ENCODE measurements at places on chromosomes 16 and 17.
A peak's percentile ranks its signal among the peaks of the same experiment; 100 is the strongest.

DNA sequence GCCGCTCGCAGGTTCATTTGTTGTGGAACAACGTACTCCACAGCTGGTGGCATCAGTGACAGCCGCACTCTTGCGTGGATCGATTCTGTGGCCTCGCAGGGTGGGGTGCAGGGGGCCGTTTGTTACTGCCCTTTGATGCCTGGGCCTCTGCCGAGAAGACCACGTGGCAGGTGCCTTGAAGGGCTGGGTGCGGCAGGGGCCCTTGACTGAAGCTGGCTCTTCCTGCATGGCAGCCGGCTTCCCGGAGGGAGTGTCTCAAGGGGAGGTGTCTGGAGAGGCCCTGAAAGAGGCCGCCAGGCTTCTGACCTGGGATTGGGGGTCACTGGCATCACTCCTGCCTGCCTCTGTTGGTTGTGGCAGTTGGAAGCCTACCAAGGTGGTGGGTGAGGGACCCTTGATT lies 43.8 kb downstream of the TBCD start:
- no peak for DNase-seq

GRCh38 chr17:68849673-68850610 lies 105.2 kb downstream of the ABCA8 start:
- no peak for DNase-seq

GRCh38 chr17:64150237-64151015 lies 20.5 kb upstream of the ERN1 start:
- DNase-seq: no peak

GRCh38 chr17:10102817-10103216 lies 95.6 kb downstream of the GAS7 start:
- DNase-seq: no peak

DNA sequence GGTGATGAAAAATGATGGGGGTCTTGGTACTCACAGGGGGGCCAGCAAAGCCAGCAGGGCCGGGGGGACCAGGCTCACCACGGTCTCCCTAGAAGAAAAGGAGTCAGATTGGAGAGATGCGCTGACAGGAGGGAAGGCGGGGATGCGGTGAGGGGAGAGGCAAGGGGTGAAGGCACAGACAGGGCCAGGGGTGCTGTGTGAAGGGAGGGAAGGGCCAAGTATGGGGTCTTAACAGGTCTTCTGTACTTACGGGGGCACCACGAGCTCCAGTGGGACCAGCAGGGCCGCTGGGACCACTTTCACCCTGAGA lies 11.2 kb downstream of the COL1A1 start:
- DNase-seq: no peak

DNA sequence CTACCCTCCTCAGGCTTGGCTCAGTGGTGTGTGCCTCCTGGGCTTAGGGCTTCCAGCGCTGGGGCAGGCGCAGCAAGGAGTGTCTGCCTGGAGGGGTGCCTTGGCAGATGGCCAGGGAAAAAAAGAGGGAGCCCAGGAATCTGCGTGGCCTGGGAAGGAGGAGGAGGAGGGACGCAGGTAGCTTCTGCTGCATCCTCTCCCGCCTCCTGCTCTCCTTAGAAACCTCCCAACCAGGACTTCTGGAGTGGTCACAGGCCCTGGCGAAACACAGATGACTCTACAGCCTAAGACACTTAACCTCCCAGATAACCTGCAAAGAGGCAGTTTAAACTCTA lies 7.3 kb upstream of the BCAR1 start:
- DNase-seq: no peak

GRCh38 chr17:17808706-17809432 lies 27.9 kb downstream of the SREBF1 start:
- DNase-seq: no peak

DNA sequence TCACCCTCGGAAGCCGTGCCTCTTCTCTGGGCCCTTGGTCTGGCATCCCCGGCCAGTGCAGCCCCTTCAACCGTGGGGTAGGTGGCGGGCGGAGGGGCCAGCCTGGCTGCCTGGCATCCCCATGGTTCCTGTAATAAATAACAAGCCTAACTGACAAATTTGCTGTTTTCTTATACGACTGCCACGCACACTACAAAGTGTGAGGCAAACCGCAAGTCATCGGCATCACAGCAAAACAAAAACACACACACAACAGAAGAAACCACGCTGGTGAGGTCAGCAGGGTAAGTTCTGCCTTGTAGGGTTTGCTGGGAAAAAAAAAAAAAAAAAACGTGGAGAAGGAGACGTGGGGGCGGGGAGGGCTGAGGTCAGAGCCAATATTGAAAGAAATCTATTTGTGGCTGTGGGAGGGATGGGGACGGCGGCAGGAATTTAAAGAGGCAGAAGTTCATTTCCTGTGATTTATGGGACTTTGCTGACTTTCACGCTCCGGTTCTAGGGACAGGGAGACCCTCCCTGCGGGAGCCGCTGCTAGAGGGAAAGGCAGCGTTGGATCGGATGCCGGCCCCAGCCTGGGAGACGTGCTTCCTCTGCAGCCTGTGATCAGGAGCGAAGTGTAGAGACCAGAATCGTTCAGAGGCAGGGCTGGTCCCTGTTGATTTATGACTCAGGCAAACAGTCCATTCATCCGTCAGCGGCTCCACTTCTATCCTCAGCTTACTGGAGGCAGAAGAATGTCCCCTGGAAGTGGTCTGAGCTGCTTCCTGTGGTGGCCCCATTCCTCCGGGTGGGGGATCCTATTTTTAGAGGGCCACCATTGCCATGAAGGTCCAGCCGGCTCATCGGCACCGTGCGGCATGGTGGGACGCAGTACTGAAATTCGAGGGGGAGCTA lies 162.8 kb downstream of the FOXL1 start:
- no peak for DNase-seq

GRCh38 chr17:28925912-28926365 lies 23.1 kb upstream of the DHRS13 start:
- DNase-seq: peak; percentile 18

GRCh38 chr17:2982854-2983253 lies 80.6 kb downstream of the OR1D5 start:
- DNase-seq: no peak

- DNase-seq: no peak
Measured at GRCh38 chr17:57811638-57812280, 38.1 kb downstream of the MRPS23 start.

DNA sequence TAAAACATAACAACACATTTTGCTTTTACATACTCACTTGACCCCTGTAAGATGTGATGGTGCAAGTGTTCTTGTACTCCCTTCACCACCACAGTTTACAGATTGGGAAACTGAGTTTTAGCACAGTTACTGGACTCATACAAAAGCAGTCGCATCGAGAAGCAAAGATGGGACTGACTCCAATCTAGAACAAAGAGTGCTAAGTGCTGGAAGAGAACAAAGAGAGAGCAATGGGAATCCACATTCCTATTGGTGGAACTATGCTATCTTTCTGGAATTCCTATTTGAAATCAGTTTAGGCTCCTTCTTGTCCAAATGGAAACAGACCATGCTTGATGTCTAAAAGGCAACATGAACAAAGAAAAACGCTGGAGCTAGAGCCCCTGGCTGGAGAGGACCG lies 9.1 kb downstream of the TOM1L2 start:
- DNase-seq: no peak

DNA sequence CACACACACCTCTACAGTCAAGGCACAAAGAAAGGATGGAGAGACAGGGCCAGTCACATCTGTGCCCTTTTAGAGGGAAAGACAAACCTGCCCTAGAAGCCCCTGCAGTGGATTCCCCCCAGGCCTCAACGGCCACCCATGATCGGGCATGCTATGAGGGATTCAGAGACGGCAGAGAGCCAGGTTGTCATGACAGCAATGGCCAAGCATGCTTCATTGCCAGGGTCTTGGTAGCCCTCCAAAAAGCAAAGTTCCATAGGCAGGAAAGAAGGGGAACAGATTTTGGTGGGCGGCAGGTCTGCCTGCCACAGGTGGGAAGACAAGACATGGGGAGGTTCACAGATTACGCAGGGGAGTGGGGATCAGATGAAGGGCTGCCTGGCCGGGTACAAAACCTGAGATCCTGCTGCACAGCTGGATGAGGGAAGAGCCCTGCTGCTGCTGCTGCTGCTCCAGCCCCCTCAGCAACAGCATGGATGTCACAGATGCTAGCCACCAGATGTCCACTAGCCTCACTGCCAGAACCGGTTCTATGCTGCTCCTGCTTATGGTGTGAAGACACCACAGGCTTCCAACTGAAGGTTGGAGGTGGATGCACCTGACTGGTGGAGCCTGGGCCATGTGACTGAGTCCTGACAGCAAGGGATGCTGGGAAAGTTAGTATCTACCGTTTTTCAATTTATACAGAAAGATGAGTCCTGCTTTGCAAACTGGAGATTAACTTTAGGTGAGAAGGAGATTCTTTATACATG lies 17.8 kb downstream of the ACTG1 start:
- no peak for DNase-seq

- no peak for DNase-seq
Measured at GRCh38 chr17:67376415-67376736, 705 bp upstream of the PITPNC1 start.

DNA sequence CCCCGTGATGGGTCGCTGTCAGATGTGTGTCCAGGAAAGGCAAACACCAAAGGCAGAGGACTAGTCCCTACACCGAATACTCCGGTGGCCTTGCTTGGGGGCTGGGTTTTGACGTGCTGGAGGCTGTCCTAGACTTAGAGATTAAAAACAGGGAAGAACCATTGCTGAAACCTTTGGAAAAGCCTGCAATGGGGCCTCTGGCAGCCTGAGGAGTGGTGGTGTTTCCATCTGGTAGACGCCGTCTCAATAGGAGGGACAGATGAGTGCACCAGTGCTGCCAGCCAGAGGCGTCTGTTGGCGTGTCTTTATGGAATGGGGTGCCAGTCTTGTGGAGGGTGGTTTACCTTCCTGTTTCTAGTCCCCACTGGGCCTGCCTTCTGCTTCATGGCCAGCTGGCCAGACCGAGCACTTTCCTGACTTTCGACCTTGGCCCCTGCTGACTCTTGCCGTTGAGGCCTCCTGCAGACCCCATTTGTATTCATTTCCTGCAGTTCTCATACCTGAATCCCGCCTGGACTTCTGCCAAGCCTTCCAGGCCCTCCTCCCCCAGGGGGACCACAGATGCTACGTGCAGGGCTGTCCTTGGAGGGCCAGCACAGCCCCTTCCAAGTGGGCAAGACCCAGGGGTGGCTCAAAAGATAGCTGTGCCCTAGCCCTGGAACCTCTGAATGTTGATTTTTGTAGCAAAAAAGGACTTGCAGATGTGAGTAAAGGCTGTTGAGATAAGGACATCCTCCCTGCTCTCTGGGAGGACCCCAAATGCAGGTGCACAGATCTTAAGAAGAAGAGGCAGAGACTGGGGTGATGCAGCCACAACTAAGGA lies 1.9 kb upstream of the DNASE1 start:
- no peak for DNase-seq

GRCh38 chr17:5500589-5501391 lies 14.4 kb downstream of the MIS12 start:
- DNase-seq: peak; percentile 73

DNA sequence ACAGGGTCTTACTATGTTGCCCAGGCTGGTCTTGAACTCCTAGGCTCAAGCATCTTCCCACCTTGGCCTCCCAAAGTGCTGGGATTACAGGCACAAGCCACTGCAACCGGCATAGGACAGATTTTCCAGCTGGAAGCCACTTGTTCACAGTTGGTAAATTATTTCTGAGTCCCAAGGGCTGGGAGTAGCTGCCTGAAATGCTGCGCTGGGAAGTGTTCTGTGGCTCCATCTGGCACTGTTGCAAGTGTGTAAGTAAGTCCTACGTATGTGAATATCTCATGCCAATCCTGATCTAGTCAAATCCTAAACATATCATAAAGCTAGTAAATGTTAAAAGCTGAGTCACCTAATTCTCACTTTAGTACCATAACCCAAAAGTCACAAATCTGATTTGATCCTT lies 48.1 kb downstream of the YWHAE start:
- no peak for DNase-seq

GRCh38 chr16:77289331-77289809 lies 90.2 kb downstream of the SYCE1L start:
- no peak for DNase-seq

- no peak for DNase-seq
Measured at GRCh38 chr16:59719121-59719520, 985.0 kb upstream of the GOT2 start.

DNA sequence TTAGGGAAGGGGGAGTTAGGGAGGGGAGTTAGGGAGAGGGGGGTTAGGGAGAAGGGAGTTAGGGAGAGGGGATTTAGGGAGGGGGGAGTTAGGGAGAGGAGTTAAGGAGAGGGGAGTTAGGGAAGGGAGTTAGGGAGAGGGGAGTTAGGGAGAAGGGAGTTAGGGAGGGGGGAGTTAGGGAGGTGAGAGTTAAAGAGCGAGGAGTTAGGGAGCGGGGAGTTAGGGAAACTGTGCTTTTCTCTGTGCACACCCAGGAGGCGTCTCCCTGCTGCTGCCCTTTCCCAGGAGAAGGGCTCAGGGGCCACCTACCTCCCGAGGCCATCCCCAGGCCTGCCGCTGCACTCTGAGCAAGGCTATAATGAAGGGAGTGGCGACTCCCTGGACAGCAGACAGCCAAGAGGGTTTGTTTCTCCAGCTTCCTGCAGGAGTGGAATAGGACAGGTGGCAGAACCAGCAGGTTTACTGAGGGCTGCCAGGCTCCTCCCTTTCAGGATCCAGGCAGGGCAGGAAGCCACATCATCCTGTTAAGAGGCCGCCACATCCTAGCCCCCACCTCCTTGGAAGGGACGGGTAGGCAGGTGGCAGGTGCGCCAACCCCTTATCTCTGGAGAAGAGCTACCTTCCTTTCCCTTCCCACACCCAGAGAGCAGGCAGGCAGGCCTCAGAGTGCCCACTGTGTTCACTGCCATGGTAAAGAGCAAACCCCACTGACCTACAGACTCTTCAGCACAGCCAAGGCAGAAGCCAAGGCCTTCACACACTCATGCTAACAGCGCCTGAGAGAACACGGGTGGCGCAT lies 4.3 kb downstream of the CANT1 start:
- DNase-seq: no peak

GRCh38 chr16:25390761-25391160 lies 133.1 kb upstream of the ZKSCAN2 start:
- DNase-seq: no peak

DNA sequence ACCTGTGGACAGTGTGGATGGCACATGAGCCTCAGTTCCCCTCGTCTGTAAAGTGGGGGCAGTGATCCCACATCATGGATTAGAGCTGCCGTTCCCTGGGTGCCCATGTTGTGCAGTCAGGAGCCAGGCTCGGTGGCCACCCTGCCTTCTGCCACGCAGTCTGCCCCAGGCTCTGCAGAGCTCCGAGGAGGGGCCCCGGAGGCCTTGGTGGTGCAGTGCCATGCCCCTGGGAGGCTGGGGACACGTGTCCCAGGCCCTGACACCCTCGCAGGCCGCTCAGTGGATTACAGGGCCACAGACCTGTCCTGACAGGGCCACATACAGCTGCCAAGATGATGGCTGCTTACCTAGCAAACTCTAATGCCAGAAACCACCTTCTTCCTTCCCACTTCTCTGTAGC lies 59.7 kb upstream of the ZNF469 start:
- no peak for DNase-seq

Data from activated CD4-positive, alpha-beta T cell treated with anti-CD3 and anti-CD28 coated beads, Interleukin-2, amount 50 U/mL, for 48 hours (primary cell).